ENCODE measurements at places on chromosomes 6 and 20.

GRCh38 chr6:118740372-118740771, 89.0 kb upstream of the CEP85L start:
- no peak for DNase-seq

GRCh38 chr6:46816626-46817025, 23.4 kb downstream of the MEP1A start:
- DNase-seq, result no peak

DNA sequence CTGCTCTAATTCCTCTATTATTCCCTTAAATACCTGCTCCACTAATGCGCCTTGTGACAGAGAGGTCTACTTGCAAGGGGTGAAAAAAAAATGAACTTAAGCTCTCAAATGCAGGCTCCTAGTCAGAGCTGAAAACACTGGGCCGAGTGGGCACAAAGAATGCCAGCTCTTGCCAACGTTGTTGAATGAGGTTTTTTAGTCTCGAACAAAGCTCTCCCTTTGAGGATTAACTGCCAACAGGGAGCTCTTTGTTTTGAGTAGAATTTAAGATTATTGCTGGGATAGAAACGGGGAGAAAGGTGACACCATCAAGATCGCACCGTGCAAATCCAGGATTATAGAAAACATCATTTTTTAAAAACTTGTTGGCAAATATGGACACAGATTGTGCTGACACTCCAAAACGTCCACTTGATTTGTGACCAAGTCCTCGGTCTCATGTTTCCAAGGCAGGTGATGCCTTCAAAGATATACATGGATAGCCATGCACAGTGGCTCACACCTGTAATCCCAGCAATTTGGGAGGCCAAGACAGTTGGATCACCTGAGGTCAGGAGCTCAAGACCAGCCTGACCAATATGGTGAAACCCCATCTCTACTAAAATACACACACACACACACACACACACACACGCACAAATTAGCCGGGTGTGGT, 163.2 kb downstream of the BMP7 start:
- no peak for DNase-seq

- no peak for DNase-seq
Measured at GRCh38 chr6:93083337-93084230, 335.8 kb downstream of the EPHA7 start.

- no peak for DNase-seq
Measured at GRCh38 chr6:130269969-130270635, 47.4 kb upstream of the SAMD3 start.

DNA sequence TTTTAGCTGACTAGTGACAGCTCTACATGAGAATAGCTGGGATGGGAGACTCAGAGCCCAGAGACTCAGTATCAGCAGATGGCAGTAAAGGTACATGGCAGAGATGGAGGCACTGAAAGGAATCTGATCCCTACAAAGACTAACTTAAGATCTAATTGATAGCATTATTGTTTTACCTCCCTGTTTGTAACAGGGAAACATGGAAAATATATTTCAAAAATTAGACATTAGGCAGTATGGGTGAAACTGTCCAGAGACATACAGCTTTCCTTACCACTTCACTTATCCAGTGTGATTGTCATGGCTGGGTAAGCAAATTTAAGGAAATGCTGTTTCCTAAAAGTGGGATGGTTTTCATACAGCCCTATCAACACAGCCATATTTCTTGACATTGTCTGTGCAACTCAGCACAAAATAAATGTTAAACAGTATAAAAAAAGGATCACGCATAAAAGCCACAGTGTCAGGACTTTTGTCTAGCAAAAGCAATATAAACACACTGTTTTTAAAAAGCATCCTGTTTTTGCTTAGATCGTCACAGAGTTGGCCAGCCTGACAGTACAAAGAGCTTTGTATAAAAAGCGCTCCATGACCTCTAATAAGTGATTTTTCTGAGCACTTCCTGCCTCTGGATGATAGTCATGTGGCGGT, 376.9 kb downstream of the PHF3 start:
- DNase-seq, result no peak

- DNase-seq, result no peak
Measured at GRCh38 chr20:36008461-36009035, 40.2 kb downstream of the CNBD2 start.

GRCh38 chr6:75800708-75801505, 51.9 kb downstream of the MYO6 start:
- DNase-seq, result no peak

DNA sequence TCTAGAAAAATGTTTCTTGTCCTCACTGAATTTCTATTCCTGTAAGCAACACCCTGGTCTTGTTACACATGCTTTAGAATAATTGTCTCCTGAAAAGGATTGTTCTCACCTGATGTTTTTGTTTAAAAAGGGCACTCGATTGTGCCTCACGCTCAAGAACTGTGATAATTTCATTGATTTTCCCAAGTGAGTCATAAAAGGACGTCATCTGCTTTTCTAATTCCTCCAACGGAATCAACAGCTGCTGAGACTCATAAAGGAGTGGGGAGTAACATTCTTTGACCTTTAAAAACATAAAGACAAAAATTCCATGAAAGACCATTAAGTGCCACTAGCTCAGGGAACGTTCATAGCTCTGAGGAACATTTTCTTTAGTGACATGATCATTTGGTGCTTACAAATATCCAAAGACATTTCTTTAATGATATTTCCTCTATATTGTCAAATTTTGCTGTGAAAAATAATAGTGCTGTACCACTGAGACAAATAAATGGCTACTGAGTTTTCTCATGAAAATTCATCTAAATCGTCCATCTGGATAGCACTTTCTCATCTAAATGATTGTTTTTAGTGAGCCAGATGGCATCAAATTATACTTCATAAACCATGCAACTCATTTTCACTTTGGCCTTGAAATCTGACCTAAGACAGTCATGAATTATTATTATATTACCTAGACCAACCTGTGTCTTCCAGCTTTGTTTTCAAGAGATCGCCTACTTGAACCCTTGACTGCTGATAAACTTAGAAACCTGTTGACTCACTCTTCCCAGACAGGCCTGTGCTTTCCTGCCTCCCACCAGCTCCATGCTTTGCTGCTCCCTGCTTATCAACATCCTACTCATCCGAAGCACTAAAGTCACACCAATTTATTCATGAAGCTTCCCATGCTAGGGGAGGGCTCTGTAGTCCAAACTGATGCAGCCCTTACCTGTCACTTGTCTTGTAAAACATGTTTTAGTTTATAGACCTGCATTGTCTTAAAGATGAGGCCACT, 178.2 kb downstream of the SYNE1 start:
- DNase-seq, result no peak

GRCh38 chr20:17611540-17612286, 41.8 kb downstream of the DSTN start:
- DNase-seq, result no peak

Data from KG1 (cell line).